H9 (cell line): ENCODE measurements at places on chromosomes 11 and 22.

- DNase-seq, result no peak
These were observed 116.0 kb upstream of the TOP3B start for GRCh38 chr22:22098457-22099193.

GRCh38 chr11:68191661-68192579, 21.2 kb downstream of the KMT5B start:
- DNase-seq, result no peak

DNA sequence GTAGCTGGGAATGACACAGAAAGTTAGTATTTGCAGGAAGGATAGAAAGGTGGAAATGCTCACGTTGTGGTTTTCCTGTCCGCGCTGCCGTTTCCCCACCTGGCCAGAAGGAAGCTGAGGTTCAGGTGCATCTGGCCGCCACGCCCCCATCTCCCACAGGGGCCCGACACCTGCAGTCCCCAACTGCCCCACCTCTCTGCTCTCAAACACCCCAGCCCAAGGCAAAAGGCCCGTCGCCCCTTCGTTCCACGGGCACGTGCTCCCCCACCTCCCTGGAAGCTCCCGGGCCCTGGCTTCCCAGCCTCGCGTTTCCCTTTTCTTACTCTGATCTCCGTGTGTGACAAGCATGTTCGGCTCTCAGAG, 985.1 kb downstream of the BRD1 start:
- no peak for DNase-seq

GRCh38 chr22:22955866-22956535, 68.4 kb downstream of the IGLL5 start:
- DNase-seq, result peak; percentile 66
